ENCODE measurements at places on chromosomes 2 and 18. TPM values are rescaled to one million over a fixed set of nuclear protein-coding genes. Genes with fewer than 3 reads are reported as not detected.
A peak's percentile ranks its signal among the peaks of the same experiment; 100 is the strongest.

RHBDD1 gene
- 31.3 TPM for total RNA-seq

DNA sequence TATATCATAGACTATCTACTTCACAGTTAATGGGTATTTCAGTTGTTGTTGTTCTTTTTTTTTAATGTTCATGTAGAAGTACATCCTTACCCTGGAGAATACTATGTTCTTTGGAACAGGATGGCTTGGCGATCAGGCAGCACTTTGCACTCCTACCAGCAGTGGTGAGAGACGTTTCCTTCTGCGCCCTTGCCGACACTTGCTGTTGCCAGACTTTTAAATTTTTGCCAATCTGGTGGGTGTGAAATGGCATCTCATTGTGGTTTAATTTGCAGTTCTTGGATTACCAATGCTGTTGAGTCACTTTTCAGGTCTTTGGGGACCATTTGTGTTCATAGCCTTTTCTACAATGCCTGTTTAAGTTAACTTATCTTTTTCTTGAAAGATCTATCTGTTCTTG lies 197.3 kb downstream of the SH3RF3 start:
- no peak for DNase-seq

DNA sequence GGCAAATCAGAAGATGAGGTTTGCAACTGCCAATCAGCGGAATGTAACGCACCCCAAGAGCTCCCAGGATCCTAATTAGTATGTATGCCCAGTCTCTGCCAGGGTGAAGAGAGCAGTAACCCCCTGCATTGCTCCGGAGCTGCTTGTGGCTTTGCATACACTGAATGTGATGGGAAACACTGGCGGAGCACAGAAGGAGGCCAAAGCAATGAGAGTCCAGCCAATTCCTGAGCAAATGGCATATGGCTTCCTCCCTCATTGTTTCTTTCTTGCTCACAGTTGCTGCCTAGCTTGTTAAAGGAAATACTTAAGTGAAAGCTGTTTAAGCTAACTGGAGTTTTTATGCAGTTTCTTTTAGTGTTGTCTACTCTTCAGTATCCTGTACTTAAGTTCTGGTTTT lies 343.5 kb upstream of the NT5C1B start:
- peak; percentile 47 for DNase-seq

FN1 gene
- 17,010 TPM for total RNA-seq

HSPE1 gene
- 139 TPM for total RNA-seq

- DNase-seq = peak; percentile 53
Observed at GRCh38 chr2:144996225-144996795, 476.4 kb upstream of the ZEB2 start.

- no peak for DNase-seq
Observed at GRCh38 chr18:44624052-44624451, 56.6 kb upstream of the SETBP1 start.

DNA sequence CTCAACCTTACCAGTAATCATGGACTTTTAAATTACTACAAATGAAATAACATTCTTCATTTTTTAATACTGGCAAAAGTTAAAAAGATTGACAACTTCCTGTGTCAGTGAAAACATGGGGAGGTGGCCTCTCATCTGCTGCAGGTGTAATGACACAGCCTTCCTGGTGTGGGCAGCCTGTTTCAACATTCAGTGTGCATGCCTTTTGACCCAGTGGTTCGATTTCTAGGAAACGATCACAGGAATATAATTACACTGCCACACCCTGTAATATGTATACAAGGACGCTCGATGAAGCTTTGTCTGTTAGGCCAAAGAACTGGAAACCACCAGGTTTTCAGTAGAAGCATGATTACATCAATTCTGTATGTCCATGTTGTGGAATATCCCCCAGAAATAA lies 68.7 kb downstream of the MTHFD2 start:
- no peak for DNase-seq

All from astrocyte (in vitro differentiated cells and primary cell).